ENCODE measurements at places on chromosomes 11 and 22. TPM values are rescaled to one million over a fixed set of nuclear protein-coding genes. Genes with fewer than 3 reads are reported as not detected.

The AIFM3 gene
- total RNA-seq: under 0.01 TPM

The CHRM4 gene
- 0.25 TPM for total RNA-seq

The OSBP2 gene
- total RNA-seq: 16.6 TPM

The CHCHD10 gene
- total RNA-seq: 15.2 TPM

The OR5B21 gene
- total RNA-seq: not detected

The GLYAT gene
- not detected for total RNA-seq

The MS4A6E gene
- not detected for total RNA-seq

The OR10D3 gene
- not detected for total RNA-seq

The TRIM29 gene
- not detected for total RNA-seq

Data from dermis microvascular lymphatic vessel endothelial cell (primary cell).